ENCODE measurements at places on chromosomes 7 and 10.
A peak's percentile ranks its signal among the peaks of the same experiment; 100 is the strongest.

GRCh38 chr7:114242992-114243507 lies 171.6 kb upstream of the FOXP2 start:
- no peak for DNase-seq

DNA sequence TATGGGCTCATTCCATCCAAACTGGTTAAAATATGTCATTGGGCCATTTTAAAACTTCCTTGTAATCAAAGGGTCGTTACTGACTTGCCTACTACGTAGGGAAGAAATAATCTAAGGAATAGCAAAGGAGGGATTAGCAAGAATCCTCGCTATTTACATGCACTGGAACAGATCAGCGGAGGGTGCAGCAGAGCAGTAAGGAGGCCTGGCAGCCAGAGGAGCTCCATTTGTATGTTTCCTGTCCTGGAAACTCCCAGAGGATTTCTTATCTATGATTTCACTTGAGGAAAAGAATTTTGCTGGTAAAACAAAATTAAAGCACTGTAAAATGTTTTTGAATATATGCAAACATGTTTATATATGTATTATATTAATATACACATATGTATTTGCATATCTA lies 107.3 kb downstream of the TPK1 start:
- DNase-seq, result no peak

DNA sequence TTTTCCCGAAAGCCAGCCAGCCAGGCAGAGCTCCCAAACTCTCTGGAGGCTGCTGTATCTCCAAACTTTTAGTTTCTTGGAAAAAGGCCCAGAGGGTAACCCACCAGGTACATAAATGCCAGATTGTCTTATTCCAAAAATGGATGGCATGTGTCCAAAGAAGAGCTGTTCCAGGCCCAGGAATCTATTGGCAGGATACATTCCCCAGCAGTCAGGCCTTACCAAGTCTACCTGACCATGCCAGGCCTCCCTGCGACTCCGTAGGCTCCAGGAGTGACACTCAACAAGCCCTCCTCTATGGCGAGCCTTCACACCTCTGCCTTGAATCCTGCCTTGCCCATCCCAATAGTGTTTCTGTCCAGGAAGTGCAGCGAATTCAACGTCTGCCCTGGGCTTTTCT lies 95.6 kb downstream of the GRB10 start:
- DNase-seq, result no peak

DNA sequence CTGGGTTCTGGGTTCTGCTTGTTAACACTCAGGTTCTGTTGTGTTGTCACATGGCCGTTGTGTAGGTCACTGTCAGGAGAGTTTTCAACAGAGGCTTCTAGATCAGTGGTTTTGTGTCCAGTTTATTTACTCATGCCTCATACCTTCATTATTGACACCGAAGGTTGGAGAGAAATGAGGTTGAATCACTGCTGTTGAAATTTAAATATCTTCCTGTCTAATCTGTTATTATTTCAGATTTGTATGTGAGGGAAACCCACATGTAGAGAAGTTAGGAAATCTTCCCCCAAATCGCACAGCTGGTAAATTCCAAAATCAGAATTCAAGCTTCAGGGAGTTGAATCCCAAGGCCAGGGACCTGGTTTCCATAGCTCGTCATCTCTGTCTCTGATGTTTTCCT lies 28.3 kb upstream of the KLF6 start:
- DNase-seq, result no peak

DNA sequence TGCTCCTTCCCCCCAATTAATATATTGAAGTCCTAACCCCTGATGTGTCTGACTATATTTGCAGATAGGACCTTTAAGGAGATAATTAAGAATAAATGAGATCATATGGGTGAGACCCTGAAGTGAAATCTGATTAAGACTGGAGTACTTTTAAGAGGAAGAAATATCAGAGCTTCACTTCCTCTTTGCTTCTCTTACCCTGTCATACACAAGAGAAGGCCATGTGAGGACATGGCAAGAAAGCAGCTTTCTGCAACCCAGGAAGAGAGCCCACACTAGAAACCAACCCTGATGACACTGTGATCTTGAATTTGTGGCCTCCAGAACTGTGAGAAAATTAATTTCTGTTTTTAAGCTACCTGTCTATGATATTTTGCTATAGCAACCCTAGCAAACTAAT lies 44.2 kb downstream of the JMJD1C start:
- peak; percentile 56 for DNase-seq

DNA sequence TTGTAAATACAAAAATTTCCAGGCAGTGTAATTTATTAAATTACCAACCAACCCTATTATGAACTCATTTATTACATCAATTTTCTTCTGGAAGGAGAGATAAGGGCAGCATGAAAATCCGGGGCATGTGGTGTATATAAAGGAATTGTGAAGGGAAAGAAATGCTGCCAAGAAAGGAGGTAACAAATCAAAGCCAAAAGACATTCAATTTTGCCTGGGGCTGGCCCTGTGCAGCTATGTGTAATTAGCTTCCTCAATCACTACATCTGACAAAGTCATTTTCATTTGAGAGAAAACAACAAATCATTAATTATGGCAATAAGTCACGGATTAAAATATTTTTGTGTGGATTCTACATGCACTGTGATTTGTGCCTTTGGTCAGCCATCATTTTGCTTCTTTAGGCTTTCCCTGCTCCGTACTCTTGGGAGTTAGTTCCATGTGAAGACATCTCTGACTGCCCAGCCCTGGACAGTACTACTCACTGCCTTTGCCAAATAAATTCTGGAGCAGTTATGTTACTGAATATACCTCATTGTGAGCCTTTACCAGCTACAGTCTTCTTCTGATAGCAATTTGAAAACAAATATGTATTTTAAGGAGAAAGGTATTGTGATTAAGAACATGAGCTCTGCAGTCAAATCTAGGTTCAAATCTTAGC lies 191.7 kb downstream of the RELN start:
- DNase-seq, result no peak

- DNase-seq, result no peak
These were observed 134.4 kb upstream of the UNC5B start for GRCh38 chr10:71077796-71078453.

- DNase-seq, result no peak
These were observed 4.4 kb downstream of the PSPH start for GRCh38 chr7:56046721-56047445.

GRCh38 chr7:42057331-42057730 lies 179.7 kb downstream of the GLI3 start:
- no peak for DNase-seq

- DNase-seq, result no peak
These were observed 72.5 kb downstream of the SYPL1 start for GRCh38 chr7:106039486-106040060.

GRCh38 chr10:8840356-8840755 lies 785.9 kb downstream of the GATA3 start:
- DNase-seq, result no peak

- DNase-seq, result no peak
These were observed 576.1 kb upstream of the LRRTM3 start for GRCh38 chr10:66349726-66350125.

Data from GM06990 (cell line).